RCC 7860 (cell line): ENCODE measurements at places on chromosomes 11 and 22.
A peak's percentile ranks its signal among the peaks of the same experiment; 100 is the strongest.

GRCh38 chr11:95076416-95076815 lies 9.7 kb downstream of the SRSF8 start:
- DNase-seq = no peak

DNA sequence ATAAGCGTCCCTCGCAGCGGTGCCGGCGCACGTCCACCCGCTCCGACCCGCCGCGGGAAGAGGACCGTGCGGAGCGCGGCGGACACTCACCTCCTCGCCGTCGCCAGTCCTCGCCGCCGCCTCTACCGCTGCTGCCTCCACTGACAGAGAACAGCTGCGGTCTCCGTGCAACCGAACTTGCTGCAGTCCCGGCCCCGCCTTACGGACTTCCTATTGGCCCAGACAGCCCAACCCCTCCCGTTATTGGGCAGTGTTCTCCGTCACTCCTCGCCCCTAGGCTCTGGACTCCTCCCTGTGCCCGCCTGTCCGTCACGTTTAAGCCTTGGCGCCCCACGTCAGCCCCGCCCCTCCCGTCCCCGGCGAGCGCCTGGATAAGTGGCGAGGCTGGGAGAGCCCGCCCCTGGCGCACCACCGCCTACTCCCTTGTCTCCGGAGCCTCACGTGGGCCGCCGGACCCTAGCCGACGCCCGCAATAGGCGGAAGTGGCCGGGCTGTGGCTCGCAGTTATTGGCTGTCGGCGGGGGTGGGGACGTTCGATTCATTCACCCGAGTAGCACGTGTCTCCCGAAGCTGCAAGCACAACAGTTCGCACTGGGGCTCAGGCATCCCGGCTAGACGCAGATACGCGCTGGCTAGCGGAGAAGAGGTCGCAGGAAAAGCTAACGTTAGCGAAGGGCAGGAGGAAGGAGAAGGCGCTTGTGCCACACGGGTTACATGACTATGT lies at the start of gene PC:
Gene PC, minus strand, starts transcription at position 152 of the 724 bp plus-strand sequence. CDS start 86,224 bp downstream, outside the sequence.
- peak; percentile 98 for DNase-seq

GRCh38 chr22:44909241-44909640 lies 100.6 kb downstream of the PHF21B start:
- DNase-seq = no peak

- no peak for DNase-seq
Measured at GRCh38 chr11:33172996-33173395, 11.7 kb upstream of the CSTF3 start.

- peak; percentile 45 for DNase-seq
Measured at GRCh38 chr11:130606178-130606577, 157.7 kb downstream of the ADAMTS15 start.

- DNase-seq = no peak
Measured at GRCh38 chr11:115759622-115760460, 255.6 kb upstream of the CADM1 start.

GRCh38 chr11:128195756-128196155 lies 391.6 kb downstream of the ETS1 start:
- no peak for DNase-seq
